ENCODE measurements at places on chromosomes 7 and 10. TPM values are rescaled to one million over a fixed set of nuclear protein-coding genes. Genes with fewer than 3 reads are reported as not detected.

GRCh38 chr7:36054637-36055036 lies 98.4 kb upstream of the EEPD1 start:
- DNase-seq: no peak

The NYAP1 gene
- 0.36 TPM for total RNA-seq

DNA sequence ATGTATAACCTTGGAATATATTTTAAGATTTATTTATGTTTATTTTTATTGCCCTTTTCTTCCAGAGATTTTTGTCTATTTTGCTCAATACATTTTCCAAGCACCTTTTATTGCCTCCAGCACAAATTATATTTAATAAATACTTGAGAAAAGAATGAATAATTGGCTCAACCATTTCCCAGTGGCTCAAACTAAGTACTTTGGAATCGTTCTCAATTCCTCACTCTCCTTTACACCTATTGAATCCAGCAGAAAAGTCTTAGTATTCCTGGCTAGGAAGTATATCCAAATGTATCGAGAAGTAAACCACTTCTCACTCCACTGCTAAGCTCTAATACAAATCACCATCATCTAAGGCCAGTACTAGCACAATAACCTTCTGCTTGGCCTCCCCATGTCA lies 276.1 kb downstream of the NEBL start:
- DNase-seq: no peak

GRCh38 chr10:17811146-17811865 lies 2.2 kb downstream of the MRC1 start:
- DNase-seq: no peak

The ATOH7 gene
- total RNA-seq: not detected

DNA sequence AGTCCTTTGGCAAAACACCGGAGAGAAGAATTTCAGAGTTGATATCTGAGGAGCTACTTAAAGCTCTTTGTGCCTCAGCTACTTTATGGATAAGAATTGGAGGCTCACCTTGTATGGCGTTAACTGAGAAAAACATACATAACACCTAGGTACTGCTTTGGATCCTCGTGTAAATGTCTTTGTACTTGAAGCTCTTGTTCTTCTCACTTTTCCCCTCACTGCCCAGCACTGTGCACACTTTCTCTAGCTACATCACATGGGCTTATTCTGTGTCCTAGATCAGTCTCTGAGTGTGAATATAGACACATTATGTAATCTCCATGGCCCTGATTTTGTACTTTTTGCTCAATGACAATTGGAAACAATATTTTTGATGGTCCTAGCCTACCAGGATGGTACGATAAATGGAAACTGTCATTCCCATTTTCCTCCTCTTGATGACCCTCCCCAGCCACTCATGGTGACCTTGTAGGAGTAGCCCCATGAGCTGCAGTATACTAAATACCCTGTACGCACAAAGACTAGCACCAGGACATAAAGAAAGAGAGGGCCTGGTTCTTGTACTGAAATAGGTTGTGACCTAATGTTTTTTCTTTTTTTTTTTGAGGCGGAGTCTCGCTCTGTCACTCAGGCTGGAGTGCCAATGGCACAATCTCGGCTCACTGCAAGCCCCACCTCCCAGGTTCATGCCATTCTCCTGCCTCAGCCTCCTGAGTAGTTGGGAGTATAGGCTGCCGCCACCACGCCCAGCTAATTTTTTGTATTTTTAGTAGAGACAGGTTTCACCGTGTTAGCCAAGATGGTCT lies 22.1 kb downstream of the STAMBPL1 start:
- DNase-seq: no peak

The PCLO gene
- total RNA-seq: not detected

GRCh38 chr7:138481447-138482380 lies 21.7 kb downstream of the TRIM24 start:
- peak; percentile 6 for DNase-seq

The SPDYE6 gene
- total RNA-seq: not detected

The AMPH gene
- not detected for total RNA-seq

GRCh38 chr7:26553582-26553981 lies 261.9 kb downstream of the SNX10 start:
- DNase-seq: no peak

The MRPS33 gene
- total RNA-seq: 48.4 TPM

DNA sequence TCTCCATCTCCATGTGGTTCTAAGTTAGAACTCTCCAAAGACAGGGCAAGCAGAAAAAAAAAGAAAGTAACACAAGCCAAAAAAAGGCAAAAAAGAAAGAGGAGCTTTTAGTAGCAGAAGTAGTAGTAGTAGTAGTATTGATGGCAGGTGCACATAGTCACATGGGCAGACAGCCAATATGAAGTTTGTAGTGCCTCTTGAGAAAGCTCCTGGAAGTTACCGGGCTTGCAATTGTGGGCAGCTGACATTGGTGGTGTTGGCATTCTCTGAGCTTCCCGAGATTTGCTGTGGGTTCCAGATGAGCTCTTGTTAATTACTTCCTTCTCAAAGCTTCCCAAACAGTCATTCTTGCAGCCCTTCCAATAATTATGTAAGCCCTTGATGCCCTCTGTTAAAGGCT lies 1128.5 kb downstream of the TYW1 start:
- DNase-seq: no peak

DNA sequence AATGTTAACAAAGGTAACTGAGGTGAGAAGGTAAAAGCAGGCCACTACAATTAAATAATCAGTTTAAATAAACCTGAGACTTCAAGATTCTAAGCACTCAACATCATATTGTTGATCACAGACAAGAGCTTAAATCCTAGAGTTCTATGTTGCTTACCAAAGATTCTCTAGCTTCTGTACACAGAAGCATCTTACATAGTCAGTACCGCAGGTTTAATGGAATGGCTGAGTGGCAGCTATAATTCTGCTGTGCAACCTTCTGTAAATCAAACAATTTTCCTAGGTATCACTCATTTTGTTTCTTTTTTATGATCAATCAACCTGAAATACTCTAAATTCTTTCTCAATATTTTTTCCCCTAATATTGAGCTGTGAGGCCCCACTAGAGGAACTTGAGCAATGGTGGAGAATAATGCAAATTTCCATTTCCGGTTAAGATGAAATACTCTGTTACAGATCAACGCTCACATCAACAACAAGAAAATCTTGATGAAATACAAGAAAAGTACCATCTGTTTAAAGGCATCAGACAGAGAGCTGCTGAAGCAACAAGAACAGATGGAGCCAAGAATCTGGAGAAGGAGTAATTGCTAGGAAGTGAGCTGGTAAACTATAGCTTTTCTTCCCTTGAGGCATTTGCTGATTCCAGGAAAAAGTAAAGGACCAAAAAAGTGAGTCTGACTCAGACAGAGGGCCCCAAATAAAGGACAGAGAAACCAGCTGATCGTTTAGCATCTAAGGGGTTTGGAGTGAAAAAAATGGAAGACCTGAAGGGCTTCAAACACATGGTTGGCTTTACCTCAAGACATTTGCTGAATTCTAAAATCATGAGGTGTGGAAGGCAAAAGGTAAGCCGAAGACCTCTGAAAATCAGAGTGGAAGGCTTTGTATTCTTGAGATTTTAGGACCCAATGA lies 22.6 kb downstream of the PNPLA8 start:
- DNase-seq: no peak

DNA sequence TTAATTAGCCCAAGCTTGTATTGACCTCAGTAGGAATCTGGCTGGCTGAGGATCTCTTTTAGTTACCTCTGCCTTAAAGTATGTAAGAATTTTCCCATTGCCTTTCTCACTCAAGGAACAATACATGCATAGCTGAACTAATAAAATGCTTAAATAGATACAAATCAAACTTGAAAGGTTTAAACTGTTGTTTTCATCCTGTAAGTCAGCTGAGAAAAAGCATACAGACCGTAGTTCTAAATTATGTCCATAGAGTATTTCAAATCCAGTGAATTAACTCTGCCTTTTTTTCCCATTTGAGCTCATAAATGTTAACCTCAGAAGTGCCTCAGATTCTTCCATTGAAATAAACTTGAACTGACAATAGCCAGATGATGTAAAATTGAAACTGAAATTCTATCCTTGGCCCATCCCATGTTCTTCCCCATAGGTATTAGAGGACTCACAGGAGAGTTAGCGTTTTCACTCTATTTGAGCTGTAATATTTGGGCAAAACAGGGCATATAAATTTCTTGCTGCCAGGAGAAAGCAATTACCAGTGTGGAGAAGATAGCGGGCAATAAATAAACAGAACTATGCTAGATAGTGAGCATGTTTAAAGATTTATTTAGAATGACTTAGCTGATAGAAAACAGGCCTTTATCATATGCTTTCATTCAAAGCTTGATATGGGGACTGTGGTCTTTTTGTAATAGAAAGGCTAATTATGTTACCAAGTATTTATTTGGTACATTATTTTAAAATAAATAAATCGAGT lies 163.7 kb downstream of the WNT2 start:
- DNase-seq: no peak

The TRPV6 gene
- not detected for total RNA-seq

- no peak for DNase-seq
Observed at GRCh38 chr7:12970626-12971025, 283.2 kb downstream of the ARL4A start.

The FANK1 gene
- not detected for total RNA-seq

The UNCX gene
- total RNA-seq: not detected

- no peak for DNase-seq
Observed at GRCh38 chr7:57210212-57210611, 78.0 kb upstream of the ZNF479 start.

DNA sequence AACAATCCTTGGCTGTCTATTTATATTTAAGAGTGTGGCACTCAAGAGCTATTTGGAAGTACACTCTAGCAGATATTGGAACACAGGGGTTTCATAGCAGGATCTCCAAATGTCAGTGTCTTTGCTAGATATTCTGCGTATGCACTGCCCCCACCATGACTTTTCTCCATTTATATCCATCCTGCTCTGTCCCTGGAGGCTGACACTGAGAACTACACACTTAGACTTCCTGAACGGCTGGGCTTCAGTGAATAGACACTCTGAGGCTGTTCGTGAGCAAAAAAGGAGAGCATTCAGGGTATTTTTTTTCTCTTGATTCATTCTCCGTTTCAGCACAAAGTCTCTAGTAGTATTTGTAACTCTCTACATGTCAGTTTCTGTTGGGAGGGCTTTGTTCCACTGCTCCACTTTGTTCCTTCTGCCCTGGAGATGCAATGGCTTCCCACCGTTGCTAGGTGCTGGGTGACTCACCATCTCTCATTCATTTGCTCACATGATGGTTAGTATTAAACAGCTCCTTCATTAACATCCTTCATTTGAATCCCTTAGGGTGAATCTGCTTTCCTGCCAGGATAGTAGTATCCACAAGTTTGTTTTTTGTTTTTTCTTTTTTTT lies 155.9 kb upstream of the SLC13A1 start:
- DNase-seq: no peak

DNA sequence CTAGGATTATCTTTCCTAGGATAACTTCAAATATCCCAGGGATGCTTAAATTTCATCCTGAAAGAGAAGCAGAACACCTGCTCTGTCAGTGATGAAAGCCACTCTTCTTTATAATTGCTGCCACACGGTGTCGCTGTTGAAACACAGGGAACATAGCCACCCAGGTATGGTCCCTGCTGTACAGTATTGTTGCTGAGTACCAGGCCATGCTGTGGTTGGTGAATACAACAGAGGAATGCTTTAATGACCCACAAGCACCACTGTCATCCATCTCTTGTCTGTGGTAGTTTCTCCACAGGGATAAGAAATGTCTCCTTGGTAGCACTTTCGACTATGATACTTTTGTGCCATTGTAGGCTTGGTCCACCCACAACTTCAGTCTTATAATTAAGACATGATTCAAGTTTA lies 70.6 kb upstream of the STARD3NL start:
- DNase-seq: peak; percentile 57

The EVX1 gene
- total RNA-seq: 0.11 TPM

GRCh38 chr10:48494611-48495010 lies 110.3 kb downstream of the ARHGAP22 start:
- DNase-seq: no peak

- no peak for DNase-seq
Observed at GRCh38 chr10:128551475-128551874, 425.3 kb upstream of the MKI67 start.

The PON1 gene
- not detected for total RNA-seq

- DNase-seq: no peak
Observed at GRCh38 chr10:58512491-58513187, at the start of gene BICC1. BICC1 (plus strand) TSS chr10:58512872; CDS start chr10:58513144, 272 bp downstream.

DNA sequence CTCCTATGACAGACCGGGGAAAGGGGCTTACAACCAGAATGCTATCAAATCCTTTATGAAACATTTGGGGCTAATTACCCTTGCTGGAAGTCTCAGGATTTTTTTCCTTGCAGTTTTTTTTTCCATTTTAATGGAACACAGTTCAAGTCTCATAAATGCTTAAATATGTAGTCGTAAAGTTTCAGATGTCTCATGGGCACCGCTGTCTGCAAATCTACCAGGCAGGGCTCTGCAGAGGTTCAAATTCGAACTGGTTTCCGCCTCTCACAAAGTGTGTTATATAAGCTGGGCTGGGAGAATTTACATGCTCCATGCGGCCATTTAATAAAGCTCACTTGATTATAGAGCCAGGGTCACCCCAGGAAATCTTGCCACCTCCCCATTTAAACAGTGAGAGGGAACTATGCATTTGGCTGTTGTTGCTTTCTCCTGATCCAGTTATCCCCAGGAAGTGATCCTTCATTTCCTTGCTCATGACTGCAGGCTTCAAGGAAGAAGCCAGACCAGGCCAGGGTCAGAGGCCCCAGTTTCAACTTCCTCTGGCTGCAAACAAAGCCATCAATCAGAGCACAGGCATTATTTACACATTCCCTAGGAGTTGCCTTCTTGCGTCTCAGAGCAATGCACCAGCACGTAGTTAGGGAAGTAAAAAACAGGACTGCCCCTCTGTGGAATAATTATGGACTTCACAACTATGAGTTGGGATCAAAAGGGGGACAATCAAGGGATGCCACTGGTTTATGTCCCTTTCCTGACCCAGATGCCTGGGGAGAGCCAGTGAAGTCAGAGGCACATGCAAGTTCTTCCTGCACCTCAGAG lies 358.8 kb downstream of the PRPF18 start:
- DNase-seq: no peak

The BICC1 gene
- total RNA-seq: not detected

The PHKG1 gene
- total RNA-seq: 4.1 TPM

GRCh38 chr7:92451645-92452044 lies 4.4 kb downstream of the GATAD1 start:
- DNase-seq: no peak

- DNase-seq: no peak
Observed at GRCh38 chr7:125654076-125654475, 724.5 kb upstream of the POT1 start.

- DNase-seq: no peak
Observed at GRCh38 chr7:137931823-137932222, 70.1 kb downstream of the CREB3L2 start.

- no peak for DNase-seq
Observed at GRCh38 chr10:16910793-16911164, 93.6 kb upstream of the RSU1 start.

- no peak for DNase-seq
Observed at GRCh38 chr7:1750541-1751021, 80.5 kb downstream of the ELFN1 start.
